ENCODE measurements at places on chromosomes 3 and 15.

GRCh38 chr3:183189641-183190040, 27.1 kb upstream of the LAMP3 start:
- DNase-seq: no peak

- no peak for DNase-seq
Observed at GRCh38 chr15:43465100-43465499, 27.9 kb downstream of the TP53BP1 start.

DNA sequence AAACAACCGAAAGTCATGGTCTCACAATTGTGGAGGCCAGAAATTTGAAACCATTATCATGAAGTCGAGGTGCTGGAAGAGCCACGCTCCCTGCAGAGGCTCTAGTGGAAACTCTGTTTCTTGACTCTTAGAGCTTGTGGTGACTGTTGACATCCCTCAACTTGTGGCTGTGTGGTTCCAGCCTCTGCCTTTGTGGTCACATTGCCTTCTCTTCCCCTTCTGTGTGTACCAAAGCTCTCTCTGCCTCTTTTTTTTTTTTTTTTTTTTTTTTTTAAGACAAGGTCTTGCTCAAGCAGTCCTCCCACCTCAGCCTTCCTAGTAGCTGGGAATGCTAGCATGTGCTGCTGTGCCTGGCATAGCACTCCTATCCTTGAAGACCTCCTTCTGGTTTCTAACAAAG, 48.7 kb upstream of the CRTC3 start:
- DNase-seq: peak; percentile 16

GRCh38 chr15:64930778-64931371, 19.2 kb downstream of the ANKDD1A start:
- no peak for DNase-seq
